ENCODE measurements at places on chromosomes 5 and 9.

- DNase-seq: no peak
Observed at GRCh38 chr5:21644032-21644431, 1209.1 kb downstream of the CDH12 start.

- no peak for DNase-seq
Observed at GRCh38 chr5:173472164-173472563, 143.9 kb upstream of the STC2 start.

DNA sequence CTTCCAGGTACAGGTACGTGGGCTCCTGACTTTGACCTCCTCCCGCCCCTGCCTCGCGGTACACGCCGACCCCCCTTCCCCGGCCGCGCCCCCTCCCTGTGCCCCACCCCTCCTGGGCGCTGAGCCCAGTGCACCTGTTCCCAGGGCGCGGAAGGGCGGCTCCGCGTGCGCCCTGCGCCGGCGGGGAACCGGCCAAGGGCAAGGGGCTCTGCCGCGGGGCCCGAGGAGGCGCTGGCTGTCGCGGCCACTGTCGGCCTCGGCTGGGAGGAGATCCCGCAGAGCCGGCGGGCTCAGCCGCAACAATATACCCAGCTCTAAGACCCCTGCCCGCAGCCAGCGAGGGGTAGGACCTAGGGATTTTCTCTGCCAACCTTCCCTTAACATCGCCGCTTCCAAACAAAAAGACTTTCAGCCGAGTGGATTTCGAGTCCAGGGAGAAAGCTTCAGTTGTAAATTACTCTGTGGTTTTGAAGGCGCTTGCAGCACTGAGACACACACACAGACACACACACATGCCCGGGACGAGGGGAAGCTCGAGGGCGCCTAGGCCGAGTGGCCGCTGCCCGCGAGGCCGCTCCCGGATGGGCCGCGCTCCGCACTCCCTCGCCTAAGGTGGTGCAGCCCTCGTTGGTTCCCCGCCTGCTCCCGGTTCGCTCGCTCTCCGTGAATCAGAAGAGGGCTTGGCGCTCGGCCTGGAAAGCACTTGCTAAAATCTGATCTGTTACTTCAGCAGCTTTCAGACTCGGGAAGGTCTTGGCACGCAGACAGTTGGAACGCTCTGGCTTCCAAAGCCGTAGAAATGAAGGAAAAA lies 1.2 kb downstream of the FGF18 start:
- DNase-seq: no peak

DNA sequence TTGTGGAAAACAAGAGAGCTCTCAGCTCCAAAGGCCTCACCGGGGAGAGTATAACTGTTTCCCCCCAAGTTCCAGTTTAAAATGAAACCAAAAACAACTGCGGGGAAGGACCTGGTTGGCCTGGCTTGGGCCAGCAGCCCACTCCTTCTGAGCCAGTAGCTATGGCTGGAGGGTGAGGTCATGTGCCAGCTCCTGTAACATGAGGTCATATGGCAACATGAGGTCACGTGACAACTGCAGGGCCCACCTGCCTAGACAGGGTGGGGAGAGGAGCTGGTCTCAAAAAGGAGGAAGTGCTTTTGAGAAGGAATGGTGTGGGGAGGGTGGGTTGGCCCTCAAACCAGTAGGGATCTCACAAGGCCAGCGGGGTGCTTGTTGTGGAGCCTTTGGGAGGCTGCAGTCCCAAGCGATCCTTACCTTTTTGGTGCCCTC lies 29.3 kb upstream of the CRB2 start:
- DNase-seq: no peak

- no peak for DNase-seq
Observed at GRCh38 chr5:172334196-172334595, 50.6 kb upstream of the UBTD2 start.

DNA sequence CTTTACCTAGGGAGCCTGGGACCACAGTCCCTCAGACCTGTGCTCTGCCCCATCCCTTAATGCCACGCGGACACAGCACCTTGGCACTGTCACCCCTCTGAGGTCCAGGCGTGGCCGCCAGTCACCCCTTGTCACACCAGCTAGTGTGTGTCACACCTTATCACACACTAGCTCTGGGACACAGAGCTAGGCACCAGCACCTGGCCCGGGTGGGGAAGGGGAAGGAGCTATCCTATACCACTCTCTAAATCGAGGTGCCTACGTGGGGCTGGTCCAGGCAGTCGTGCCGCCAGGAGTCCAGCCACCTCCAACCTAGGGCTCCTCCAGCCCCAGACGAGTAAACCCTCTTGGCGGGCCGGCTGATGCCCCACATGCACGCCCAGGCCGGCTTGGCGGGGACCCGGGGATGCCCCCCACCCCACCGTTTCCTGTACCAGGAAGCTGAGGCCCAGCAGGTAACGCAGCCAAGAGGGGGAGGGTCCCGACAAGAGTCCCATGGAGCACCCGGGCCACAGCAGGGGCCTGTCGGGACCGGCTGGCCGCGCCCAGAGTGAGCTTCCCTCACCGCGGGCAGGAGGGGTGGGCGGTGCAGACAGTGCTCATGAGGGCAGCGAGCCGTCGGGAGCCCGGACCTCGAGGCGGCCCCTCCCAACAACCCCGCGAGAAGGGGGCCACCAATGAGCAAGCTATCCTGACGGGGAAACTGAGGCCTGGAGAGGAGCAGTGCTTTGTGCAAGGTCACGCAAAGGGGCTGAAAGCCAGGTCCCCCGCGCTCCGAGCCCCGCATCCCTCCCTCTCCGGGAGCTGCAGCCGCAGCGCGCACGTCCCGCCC lies 550 bp downstream of the CORO2A start:
- no peak for DNase-seq

GRCh38 chr9:120284821-120285220 lies 295.1 kb downstream of the CDK5RAP2 start:
- DNase-seq: no peak

DNA sequence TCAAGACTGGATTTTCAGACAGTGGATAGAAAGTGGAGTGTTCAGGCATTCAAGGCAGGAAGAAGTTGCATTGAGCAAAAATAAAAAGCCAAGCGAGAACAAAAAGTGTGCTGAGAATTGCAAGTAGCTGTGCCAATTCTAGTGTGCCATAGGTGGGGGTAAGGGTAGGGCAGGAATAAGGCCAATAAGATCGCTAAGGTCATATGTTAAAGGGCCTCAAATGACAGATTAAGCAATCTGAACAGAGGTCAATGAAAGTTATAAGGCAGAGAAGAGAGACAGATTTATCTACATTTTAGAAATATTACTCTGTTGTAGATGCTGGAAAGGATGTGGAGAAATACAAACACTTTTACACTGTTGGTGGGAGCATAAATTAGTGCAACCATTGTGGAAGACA lies 36.4 kb downstream of the NADK2 start:
- DNase-seq: no peak

DNA sequence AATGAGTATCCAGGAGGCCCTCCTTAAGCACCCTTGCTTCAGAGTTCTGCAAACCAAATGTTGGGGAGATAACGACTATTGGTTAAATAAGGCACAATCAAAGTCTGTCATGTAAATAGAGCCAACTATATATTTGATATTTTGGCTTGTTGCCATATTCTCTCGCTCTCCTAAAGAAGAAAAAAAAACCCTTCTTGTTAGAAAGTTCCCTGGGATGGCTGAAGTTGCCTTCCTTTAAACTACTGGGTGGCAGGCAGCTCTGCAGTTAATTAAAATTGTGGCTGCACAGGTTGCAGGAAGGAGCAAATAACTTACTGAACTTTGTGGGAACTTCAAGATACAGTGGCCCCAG lies 227.0 kb upstream of the ANKRD55 start:
- DNase-seq: no peak
